ENCODE measurements at places on chromosomes 3 and 15. TPM values are rescaled to one million over a fixed set of nuclear protein-coding genes. Genes with fewer than 3 reads are reported as not detected.

DNA sequence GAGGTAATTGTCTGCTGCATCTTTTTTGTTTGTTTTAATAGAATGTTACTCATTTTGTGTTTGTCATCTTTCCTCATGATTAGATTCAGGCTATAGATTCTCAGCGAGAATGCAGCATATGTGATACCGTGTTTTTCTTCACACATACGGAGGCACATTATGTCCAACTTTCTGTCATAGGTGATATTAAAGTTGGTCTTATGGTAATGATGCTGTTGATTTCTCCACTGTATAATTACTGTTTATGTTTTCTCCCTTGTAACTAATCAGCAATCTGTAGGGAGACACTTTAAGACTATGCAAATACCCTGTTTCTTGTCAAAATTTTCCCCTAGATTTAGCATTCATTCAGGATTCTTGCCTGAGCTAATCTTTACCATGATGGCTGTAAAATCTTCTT lies 87.6 kb downstream of the CLDN1 start:
- DNase-seq = no peak

DNA sequence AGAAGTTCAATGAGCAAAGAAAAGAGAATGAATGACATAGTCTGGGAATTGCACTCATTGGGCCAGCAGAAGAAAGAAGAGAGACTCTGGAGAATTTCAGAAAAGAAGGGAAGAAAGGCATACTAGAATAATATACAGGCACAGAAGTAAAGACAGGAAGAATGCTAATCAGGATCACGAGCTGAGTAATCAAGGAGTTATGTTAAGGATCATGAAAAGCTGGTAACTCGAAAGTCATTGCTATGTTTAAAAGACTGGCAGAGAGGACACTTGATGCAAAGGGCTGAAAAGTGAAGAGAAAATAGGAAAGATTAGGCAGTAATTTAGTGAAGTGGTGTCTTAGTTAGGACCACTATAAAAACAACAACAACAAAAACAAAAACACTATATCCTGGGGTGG lies 284.1 kb downstream of the ZBBX start:
- no peak for DNase-seq

DNA sequence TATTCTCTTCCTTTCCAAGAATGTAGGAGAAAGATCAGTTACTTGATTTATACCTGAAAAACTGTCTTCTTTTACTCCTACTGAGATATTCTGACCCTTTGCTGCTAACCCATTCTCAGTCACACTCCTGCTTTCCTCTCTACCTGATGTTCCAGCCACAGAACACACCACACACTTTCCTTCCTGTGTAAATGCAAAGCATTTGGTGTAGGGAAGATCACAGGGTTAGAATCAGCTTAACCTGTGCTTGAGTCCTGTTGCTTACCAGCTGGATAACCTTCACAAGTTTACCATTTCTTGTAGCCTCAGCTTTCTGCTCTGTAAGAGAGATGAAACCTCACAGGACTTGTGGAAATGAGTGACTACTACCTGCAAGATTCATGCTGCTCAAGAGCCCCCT lies 489.8 kb upstream of the GOLIM4 start:
- DNase-seq = no peak

DNA sequence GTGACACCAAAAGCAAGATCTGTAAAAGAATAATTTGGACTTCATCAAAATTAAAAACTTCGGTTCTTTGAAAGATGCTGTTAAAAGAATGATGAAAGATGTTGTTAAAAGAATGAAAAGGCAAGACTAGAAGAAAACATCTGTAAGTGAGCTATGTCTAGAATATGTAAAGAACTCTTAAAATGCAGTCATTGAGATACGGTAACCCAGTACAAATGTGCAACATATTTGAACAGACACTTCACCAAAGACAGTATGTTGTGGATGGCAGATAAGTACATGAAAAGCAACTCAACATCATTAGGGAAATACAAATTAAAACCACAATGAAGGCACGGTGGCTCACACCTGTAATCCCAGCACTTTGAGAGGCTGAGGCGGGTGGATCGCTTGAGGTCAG lies 139.5 kb downstream of the LRIG1 start:
- no peak for DNase-seq

GRCh38 chr3:107431246-107432012 lies 54.2 kb downstream of the CCDC54 start:
- DNase-seq = peak; percentile 75

- DNase-seq = no peak
These were observed 2.7 kb downstream of the CD47 start for GRCh38 chr3:108088146-108088545.

GRCh38 chr15:101101676-101102075 lies 150.2 kb downstream of the CHSY1 start:
- no peak for DNase-seq

GRCh38 chr3:21505711-21506460 lies 245.1 kb downstream of the ZNF385D start:
- DNase-seq = no peak

- DNase-seq = no peak
These were observed 58.5 kb downstream of the ECT2 start for GRCh38 chr3:172808969-172809546.

GRCh38 chr3:126146525-126147146 lies 33.8 kb downstream of the ALDH1L1 start:
- DNase-seq = no peak

- no peak for DNase-seq
These were observed 160.1 kb downstream of the PDE8A start for GRCh38 chr15:85141726-85142125.

DNA sequence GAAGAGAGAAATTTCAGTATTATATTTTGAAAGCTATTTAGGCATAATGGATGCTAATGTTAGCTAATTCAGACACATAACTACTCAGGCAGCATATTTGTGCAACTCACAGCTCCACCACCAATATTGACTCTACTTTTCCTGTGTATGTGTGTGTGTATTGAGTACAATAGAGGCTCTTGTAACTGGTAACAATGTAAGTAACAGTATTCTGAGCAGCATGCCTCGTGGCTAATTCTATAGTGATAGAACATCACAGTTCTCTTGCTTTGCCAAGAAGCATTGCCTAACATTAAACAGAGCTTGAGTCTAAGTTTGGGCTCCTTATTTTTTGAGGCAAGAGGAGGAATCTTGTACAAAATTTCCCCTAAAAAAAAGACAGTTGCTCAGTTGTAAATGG lies 98.6 kb upstream of the ARHGEF26 start:
- no peak for DNase-seq

CCR3 gene
- not detected for total RNA-seq

RPL39L gene
- total RNA-seq = 2.9 TPM

NPTN gene
- total RNA-seq = 227 TPM

STRIT1 gene
- total RNA-seq = 11.7 TPM

ARRDC4 gene
- 11.8 TPM for total RNA-seq
